Tongue (tissue), 3 donors: ENCODE measurements at places on chromosomes 11 and 22.

DNA sequence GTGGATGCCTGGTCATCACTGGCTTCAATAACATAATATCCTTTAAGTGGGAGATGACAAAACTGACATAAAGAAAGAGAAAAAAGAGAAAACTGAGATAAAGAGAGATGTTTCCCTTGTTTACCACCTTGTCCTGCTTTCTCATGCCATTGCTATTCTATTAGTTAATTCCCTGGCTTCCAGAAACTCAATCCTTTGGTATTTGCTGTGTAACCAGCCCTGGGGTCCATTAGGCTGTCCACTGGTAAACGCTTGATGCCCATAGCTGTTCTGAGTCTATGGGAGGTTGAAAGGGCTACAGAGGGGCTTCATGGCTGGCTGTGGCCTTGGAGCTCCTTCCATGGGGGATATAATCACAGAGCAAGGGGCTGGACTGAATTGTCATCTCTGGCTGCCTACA, 243.4 kb upstream of the PLET1 start:
- no peak for DNase-seq

DNA sequence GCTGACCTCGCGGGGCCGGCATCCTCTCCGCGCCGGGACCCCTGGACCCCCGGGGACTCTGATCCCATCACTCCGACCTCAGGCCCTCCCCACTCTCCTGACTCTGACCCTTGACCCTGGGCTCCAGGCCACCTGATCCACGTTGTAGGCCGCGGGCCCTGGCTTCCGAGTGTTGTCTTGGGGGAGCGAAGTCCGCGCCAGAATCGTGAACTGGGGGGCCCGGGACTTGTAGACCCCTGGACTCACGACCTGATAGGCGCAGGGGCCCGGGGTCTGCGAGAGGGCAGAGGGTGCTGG, 716 bp upstream of the TYMP start:
- DNase-seq = no peak

- DNase-seq = no peak
These were observed 26.9 kb upstream of the LDHA start for GRCh38 chr11:18367431-18367830.

GRCh38 chr22:30185549-30185948, 61.0 kb downstream of the LIF start:
- no peak for DNase-seq

DNA sequence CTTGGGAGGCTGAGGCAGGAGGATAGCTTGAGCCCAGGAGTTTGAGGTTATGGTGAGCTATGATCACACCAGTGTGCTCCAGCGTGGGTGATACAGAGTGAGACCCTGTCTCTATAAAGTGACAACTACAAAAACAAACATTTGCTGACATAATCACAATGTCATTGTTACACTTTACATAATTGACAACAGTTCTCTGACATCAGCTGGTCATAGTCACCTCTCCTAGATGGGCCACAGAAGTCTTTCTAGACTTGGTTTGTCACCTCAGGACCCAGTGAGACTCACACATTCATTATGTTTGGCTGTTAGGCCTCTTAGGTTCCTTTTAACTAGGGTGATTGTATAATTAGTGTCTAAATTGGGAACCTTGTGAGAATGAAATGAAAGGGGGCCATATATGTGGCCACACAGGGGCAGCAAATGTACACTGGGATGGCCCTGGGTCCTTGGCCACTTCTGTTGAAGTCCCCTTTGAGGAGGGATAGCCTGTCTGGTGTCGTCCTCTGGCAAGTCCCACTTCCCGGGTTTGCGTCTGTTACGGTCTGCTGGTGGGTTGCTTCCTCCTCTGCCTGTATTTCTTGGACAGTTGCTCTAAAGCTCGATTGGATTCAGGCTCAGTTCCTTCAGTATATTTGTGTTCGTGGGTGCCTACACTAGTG, 5.8 kb upstream of the PPIL2 start:
- DNase-seq = no peak

DNA sequence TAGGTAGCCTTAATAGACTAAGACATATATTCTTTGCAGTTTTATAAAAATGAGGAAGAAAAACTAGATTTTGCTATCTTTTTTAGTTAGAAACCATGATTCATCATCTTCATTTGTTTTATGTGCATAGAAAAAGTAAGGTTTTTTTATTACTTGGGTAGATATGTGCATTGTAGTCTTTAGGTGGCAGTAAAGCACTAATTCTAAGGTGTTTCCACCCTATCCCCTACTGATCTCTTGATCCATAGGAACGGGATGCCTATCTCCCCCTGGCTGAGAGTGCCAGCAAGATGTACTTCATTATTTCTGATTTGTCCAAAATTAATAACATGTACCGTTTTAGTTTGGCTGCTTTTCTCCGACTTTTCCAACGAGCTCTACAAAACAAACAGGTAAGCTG, 148.1 kb downstream of the DYNC2H1 start:
- peak; percentile 3 for DNase-seq
